Dorsolateral prefrontal cortex (tissue), 122 donors: ENCODE measurements at places on chromosomes 1 and 21.

DNA sequence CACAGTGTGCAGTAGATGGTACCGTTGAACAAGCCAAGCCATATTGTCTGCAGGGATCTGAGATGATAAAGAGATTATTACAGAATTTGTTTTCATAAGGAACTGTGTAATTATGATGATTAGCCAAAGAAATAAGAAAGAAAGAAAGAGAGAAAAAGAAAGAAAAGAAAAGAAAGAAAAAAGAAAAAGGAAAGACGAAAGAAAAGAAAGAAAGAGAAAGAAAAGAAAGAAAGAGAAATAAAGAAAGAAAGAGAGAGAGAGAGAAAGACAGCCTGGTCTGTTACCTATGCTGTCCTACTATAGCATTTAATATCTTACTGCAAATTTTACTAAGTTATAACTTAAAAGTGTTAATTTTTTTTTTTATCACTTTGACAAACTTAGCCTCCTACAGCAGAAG is 43.6 kb downstream of the KCNK1 start:
- DNase-seq: no peak

DNA sequence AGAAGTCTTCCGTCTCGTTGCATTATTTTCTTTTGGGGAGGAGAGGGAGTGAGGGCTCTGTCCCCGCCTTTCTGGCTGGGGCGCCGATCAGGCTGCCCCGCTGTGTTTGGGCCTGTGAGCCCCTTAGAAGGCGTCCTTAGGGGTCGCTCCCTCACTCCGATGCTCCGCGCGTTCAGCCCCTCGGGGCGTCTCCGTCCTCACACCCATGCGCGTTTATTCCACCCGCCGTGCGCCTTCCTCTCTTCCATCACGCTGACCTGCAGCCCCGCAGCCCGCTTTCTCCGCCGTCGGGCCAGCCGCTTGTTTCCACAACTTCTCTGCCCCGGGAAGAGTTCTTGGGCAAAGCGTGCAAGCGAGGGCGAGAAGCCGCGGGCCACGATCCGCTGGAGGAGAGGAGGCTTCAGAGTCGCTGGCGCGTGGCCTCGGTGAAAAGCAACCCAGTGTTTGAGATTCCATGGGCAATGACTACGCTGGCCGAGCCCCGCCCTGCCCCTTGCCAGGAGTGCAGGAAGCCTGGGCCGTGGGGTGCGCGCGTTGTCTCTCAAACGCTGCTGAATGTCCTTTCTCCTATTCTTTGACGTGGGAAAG is 27.7 kb downstream of the TRIM11 start:
- DNase-seq: no peak

DNA sequence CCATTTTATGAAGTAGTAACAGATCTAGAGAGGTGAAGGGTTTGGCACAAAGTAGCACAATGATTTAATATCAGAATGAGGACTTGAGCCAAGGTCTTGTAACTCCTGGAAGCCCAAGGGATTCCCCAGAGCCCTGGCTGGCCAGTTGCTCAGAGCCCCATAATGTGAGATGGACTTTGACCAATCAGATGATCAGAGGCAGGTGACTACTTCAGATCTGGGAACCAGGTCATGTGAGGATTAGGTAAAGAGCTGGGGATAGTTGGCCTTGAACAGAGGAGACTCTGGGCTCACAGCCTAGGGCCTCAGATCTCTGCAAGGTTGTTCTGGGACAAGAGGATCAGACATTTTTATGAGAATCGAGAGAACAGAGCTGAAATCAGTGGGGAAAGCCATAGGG is 18.9 kb downstream of the SHISAL2A start:
- no peak for DNase-seq

DNA sequence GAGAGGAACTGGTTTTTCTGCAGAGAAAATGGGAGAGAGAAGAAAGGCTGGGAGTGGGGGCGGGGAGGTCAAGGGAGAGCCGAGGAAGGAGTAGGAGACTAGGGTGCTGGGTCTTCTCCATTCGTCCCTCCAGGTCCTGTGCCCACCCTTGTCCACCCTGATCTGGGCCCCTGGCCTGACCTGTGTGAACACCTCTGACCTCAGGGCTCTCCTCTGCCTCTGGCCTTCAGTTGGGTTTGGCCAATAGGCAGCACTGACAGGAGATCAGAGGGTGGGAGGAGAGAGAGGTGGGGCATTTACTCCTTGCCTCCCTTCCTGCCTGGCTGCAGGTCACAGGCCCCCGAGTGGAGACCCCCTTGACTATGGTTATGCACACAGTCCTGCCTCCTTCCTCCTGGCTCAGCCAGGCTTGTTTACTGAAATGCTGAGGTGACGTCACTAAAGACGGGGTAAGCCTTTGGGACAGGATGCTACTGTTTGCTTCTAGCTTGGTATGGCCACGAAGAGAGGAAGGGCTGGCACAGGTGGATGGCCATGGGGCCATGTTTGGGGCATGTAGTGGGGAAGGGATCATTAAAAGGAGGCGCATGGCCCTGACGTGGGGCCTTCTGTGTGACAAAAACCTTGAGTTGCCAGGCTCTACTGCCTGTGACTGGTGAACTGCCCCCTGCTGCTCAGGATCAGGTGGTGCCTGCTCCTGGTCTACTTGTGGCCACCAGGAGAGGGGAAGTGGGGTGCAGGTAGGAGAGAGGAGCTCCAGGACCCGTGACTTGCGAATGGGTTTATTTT is 248.7 kb upstream of the CSF3R start:
- DNase-seq: no peak

DNA sequence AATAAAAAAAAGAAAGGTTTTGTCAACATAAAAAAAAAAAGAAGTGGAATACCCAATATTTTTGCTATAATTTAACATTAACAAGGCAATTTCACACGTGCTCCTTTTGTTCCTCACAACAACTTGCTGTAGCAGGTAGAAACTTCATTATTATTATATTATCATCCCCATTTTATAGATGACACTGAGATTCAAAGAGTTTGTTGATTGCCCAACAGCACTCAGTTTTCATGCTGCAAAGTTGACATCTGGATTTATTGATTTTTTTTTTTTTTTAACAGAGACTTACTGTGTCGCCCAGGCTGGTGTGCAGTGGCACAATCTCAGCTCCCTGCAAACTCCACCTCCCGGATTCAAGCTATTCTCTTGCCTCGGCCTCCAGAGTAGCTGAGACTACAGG is 8.9 kb upstream of the ESRRG start:
- no peak for DNase-seq

DNA sequence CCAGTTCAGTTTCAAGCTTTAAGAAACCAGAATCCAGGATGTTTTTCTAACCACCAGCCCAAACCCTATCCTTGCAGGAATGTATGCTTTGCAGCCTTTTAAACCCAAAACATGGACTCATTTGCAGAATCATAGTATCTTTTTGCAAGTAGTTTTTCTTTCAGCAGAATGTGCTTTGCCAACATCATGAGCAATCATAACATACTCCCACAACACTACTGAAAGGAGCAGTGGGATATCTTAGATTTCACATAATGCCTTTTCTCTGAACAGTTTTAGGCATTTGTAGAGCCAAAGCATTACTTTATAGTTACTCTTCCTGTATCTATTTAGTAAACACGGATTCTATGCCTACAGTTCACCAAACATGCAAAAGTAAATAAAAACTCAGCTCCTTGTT is 10.0 kb upstream of the SH2D2A start:
- no peak for DNase-seq

DNA sequence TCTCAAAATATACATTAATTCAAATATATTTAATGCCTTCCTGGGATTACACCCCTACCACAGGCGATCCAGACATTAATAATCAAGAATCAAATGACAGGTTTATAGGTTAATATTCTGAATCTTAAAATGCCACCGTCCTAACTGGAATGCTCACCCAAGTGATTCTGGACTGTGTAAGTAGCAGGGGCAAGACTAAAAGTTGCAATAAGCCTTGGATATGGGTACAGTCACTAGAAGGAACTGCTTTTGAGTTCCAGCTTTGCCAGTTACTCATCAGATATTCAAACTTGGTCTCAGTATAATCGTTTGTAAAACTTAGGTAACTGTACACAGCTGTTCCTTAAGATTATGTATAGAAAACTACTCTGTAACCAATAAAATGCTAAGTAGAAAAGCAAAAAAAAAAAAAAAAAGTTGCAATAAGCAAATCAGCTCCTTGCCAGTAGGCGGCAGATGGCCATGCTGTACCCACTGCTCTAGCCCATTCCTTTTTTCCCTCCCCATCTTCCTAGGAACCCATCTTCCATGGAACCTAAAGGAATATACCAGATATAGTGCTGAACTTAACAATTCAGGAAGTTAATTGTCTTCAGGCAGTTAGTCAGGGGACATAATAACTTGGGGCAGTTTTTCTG is 10.5 kb downstream of the RO60 start:
- DNase-seq: no peak

- DNase-seq: no peak
Observed at GRCh38 chr1:11448373-11449099, 30.4 kb upstream of the DISP3 start.

DNA sequence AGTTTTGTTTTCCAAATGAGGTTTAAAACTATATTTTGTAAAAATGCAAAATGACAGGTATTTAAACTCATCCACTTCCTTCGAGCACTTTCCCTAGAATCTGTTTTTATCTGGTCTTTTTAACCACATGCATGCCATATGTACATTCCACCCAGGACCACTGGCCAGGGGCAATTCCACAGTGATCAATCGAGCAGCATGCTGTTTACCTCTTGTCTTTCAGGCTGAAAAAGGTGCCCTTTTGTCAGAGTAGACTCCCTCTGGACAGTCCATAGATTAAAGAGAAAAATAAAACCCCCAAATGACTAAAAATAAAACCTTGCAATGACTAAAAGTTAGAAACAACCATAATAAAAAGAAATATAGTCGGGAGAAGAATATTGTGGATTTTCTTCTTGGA is 313.3 kb downstream of the LMO4 start:
- DNase-seq: no peak

- no peak for DNase-seq
Observed at GRCh38 chr1:169949139-169949538, 55.4 kb upstream of the SCYL3 start.

DNA sequence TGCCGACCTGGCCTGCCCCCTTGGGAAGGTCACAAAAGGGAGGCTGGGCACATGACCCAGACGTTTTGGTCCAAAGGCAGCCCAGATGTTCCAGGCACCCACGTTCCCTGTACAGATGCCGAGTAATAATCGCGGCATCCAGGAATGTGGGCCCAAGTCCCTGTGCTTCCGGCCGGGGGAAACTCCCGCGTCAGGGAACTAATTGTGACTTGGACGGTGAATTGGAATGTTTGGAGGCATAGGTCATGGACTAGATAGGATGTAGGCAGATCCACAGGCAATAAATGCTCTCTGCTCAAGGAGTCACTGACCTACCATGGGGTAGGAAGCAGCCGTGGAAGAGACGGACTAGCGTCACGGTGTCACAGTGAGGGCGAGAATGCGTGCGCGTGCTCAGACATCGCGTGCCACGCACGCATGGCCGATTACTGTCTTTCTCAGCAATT is 178.4 kb downstream of the DUSP10 start:
- DNase-seq: no peak

- no peak for DNase-seq
Observed at GRCh38 chr1:108615544-108615943, 45.3 kb downstream of the HENMT1 start.

- DNase-seq: peak; percentile 6
Observed at GRCh38 chr1:161304927-161305866, 4.6 kb downstream of the MPZ start.

DNA sequence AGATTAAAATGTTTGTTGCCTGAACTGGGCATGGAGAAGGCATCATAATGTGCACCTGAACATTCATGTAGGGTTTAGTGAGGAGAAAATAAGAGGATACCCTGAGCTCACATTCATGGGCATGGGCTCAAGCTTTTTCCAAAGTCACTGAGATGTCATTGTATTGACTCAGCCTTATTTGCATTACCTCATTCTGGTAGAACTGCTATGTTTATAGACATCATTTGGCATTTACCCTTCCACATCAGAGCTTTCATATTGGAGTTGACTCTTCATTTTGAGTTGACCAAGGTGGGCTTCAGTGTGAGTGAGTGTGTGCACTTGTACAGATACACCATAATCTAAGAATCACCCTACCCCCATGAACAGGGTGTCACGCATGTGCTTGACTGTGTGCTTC is 143.2 kb downstream of the PBX1 start:
- DNase-seq: no peak

DNA sequence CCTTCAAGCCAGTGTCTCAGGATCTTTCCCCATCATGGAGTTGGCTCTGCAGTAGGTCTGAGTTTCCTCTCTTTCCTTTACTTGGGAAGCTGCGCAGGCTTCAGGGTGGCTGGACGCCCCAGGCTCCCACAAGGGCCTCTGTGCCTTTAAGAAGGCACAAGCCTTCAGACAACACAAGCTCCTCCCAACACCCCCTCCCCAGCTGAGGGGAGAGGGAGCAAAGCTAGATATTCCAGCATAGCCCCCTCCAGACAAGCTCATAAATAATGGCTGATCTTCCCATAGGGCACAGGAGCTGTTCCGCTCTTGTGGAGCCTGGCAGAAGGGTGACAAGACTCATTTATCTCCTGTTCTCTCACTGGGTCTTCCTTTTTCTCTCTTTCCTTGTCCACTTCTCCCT is 27.9 kb upstream of the ATP2B4 start:
- no peak for DNase-seq

GRCh38 chr1:218499011-218499691 is 154.0 kb downstream of the TGFB2 start:
- no peak for DNase-seq

- no peak for DNase-seq
Observed at GRCh38 chr1:219090607-219091006, 83.1 kb upstream of the LYPLAL1 start.

DNA sequence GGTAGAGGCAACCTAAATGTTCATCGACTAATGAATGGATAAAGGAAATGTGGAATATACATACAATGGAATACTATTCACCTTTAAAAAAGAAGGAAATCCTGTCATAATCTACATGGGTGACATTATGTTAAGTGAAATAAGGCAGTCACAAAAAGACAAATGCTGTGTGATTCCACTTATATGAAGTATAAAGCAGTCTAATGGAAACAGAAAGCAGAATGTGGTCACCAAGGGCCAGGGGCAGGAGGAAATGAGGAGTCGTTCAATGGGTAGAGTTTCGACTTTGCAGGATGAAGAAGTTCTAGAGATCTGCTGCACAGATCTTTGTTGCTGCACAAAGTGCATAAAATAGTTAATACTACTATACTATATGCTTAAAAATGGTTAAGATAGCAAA is 7.8 kb downstream of the DIPK1A start:
- no peak for DNase-seq
